ENCODE measurements at places on chromosomes 5 and 9.

GRCh38 chr5:65811885-65812284 is 89.9 kb downstream of the NLN start:
- DNase-seq, result no peak

DNA sequence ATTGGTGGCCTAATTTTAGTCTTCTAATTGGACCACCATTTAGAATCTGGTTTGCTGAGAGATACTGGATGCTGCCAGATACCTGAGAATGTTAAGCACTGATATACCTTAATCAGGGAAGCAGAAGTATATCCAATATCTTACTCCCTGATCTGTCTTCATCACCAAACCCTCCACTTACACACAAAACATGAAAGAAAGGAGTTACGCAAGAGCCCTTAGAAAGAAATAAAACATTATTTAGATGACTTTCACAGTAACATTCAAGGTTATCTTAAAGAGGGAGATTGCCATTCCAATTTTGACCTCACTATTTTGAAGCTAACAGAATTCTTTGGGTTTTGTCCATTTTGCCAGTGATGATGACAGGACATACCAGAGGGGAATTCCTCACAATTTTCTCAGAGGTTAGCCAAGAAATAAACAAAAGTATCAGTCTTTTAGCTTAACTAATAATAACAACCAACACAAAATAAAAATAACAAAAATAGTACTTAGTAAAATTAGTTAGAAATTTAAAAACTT is 496.1 kb downstream of the NFIB start:
- no peak for DNase-seq

DNA sequence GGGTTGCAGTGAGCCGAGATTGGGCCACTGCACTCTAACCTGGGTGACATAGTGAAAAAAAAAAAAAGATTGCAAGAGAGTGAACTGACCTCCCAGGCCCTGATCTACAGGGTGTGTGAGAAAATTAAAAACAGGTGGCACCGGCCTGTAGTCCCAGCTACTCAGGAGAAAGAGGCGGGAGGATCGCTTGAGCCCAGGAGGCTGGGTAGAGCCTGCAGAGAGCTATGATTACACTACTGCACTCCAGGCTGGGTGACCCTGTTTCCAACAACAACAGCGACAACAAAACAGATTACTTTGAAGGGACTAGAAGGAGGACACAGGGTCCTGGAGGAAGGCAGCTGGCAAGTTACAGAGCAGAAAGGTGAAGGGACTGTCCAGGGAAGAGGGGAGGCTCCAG is 42.2 kb upstream of the FABP6 start:
- no peak for DNase-seq

DNA sequence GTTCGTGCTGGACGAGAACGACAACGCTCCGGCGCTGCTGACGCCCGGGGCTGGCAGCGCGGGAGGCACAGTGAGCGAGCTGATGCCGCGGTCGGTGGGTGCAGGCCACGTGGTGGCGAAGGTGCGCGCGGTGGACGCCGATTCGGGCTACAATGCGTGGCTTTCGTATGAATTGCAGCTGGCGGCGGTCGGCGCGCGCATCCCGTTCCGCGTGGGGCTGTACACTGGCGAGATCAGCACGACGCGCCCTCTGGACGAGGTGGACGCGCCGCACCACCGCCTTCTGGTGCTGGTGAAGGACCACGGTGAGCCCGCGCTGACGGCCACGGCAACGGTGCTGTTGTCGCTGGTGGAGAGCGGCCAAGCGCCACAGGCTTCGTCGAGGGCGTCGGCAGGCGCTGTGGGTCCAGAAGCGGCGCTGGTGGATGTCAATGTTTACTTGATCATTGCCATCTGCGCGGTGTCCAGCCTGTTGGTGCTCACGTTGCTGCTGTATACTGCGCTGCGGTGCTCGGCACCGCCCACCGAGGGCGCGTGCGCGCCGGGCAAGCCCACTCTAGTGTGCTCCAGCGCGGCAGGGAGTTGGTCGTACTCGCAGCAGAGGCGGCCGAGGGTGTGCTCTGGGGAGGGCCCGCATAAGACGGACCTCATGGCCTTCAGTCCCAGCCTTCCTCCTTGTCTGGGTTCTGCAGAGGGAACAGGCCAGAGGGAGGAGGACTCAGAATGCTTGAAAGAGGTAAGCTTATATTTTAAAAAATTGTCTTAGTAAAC is 2.2 kb downstream of the PCDHA13 start:
- DNase-seq, result no peak

- no peak for DNase-seq
Observed at GRCh38 chr5:90000351-90000750, 409.2 kb downstream of the CETN3 start.

GRCh38 chr9:80881940-80882339 is 807.4 kb downstream of the TLE1 start:
- no peak for DNase-seq

DNA sequence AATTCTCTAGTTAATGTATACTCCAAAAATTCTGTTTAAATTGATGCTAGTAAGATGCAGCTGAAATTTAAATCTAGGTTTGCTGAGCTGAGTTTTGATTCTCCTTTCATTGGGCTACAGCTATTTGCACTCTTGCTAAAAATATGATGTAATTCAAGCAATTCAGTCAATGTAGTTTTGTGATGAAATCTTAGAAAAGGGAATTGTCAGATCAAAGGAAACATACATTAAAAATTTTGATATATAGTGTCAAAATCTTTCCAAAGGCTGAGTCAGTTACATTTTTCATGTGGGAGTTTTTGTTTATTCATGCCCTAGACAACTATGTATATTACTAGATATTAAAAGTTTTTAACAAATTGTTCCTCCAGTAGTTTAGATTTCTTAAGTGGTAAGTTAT is 334.9 kb upstream of the DAB2 start:
- no peak for DNase-seq

- no peak for DNase-seq
Observed at GRCh38 chr5:135662683-135663082, 83.9 kb upstream of the CXCL14 start.

- DNase-seq, result no peak
Observed at GRCh38 chr5:57736716-57737115, 254.1 kb upstream of the ACTBL2 start.

DNA sequence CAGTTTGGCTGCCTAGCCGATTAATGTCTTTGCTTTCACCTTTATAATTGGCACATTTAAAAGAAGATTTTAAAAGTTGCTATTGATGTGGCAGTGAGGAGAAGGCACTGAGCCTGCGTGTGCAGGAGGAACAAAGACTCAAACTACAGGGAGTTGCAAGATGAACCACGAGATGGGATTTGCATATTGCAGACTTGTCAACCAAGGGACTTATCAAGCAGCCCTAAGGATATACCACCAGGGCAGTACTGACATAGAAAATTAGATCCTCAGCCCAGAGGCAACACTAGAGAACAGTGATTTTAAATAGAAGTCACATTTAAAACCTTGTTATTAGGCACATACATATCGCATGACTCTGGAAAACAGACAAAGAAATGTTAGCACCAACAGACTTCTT is 342.6 kb downstream of the GLIS3 start:
- DNase-seq, result no peak

DNA sequence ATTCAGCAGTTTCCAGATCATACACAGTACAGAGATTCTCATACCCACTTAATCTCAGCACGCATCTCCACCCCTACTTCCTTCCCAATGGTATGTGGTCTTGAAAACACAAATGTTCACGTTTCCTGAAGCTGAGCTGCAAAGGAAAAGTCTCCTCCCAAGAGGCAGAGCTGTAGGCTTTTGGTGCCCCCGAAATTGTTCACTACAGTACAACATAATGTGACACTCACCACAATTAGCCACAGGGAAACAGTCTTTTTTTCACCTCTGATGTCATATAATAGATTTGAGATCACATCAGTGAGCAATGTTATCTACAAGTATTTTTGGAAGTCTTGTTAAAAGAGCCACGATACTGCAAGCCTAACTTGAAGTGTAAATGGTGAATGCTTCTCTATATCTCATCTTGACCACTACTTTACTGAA is 40.2 kb downstream of the NFIB start:
- DNase-seq, result no peak

GRCh38 chr5:96433066-96433447 is at the start of gene PCSK1:
Gene PCSK1, minus strand, starts transcription at chr5:96433248. Its CDS starts 206 bp downstream, at chr5:96433042.
- no peak for DNase-seq

DNA sequence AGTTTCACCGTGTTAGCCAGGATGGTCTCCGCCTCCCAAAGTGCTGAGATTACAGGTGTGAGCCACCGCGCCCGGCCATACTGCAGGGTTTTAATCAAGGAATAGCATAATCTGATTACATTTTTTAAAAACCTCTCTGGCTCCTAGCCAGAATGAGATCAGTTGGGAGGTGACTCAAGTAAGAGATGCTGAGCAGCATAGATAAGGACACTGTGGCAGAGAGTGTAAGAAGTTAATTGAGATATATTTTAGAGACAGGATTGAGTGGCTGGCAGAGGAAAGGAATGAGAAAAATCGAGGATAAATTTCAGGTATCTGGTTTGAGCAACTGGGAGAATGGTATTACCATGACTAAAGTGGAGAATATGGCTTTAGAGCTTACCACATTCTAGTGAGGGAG is 7.3 kb upstream of the RIGI start:
- no peak for DNase-seq

- DNase-seq, result no peak
Observed at GRCh38 chr5:88081877-88082276, 186.8 kb downstream of the TMEM161B start.

- DNase-seq, result no peak
Observed at GRCh38 chr9:85040821-85041465, 371.4 kb downstream of the NTRK2 start.

GRCh38 chr9:35103660-35104191 is 795 bp upstream of the STOML2 start:
- DNase-seq, result no peak

DNA sequence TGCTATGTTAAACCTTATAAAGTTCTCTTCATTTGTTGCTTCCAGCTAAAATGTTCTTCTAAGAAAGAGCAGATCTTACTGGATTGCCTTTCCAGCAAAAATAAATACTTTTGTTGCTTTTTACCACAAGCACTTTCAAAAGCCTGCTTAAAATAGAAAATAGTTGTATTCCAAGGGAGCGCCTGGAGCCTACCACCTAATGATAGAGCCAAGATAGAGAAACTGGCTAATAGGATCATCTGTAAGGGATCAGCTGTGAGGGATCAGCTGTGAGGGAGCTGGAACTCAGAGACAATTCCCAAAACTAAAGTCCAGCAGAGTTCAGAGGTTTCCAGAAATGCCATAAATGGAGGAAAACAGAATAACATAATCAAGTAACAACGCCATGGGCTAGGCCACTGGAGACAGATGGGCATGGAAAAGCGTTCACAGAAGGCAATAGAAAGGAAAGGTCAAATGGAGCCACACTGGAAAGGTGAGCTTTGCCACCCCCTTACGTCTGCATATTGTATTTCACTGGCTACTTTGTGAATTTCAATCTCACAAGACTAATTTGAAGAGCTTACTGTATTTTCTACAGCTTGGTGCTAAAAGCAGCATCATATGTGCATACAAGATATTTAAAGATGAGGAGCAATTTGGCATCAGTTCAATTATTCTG is 140.6 kb upstream of the TLE4 start:
- DNase-seq, result no peak

- no peak for DNase-seq
Observed at GRCh38 chr9:112541685-112542084, 55.1 kb downstream of the KIAA1958 start.

DNA sequence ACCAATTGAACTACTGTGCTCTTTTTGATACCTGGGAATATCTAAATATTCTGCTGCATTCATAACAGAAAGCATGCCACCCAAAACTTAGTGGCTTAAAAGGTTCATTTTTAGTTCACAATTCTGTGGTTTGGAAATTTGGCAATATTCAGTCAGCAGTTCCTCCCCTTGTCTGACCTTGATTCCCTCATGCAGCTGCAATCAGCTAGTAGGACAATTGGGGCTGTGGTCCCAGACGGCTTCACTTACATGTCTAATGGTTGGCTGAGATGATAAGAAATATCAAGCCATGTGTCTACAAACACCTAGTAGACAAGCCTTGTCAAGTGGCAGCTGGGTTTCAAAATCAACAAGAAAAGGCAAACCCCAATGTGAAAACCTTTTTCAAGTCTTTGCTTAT is 51.3 kb downstream of the ANXA1 start:
- DNase-seq, result no peak

GRCh38 chr9:109401990-109402318 is 81.1 kb upstream of the EPB41L4B start:
- no peak for DNase-seq

DNA sequence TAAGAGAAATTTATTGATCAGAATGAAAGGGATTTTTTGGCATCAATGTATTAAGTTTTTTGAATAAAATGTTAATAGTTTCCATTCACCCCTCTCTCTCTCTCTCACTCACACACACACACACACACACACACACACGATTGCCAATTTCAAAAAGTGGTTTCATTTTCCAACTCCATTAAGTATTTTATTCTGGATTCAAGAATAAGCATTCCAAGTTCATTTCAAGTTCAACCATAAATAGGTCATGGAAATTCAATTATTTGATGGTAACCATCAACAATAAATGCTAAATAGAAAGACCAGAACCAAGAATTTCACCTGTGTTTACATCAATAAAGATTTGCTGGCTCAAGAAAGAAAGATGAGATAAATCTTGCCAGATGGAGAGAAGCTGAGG is 171.6 kb downstream of the ADAMTS12 start:
- no peak for DNase-seq

DNA sequence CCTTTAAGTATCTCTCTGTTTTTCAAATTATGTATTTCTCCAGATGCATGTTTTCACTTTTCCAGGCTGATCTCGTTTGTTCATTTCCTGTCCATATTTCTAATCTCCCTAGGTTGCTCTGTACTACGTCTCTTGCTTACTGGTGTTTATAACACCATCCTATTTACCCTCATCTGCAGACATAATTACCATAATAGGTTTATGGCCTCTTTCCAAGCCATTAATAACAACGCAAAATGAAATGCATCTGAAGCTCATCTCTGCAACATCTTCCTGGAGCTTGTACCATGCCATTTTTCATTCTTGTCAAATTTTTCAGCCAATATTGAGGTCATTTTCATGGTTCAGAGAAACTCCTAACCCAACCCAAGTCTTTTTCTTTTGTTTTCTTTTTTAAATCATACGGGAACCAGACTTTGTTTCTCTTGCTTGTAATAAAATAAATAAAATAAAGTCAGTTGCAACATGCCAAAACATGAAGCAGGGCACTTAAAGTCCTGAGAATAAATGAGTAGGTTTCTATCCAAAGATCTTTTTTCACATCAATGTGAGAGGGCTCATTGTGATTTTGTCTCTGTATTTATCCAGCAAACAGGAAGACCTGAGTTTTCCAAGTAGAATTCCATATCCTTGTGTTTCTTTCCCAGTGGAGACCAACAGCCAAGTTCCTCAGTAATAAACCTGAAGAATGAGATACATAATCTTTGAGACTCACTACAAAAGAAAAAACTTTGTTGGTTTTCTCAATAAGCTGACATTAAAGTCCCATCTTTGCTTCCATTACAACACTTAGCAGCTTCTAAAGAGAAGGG is 37.0 kb downstream of the DPYSL3 start:
- no peak for DNase-seq

DNA sequence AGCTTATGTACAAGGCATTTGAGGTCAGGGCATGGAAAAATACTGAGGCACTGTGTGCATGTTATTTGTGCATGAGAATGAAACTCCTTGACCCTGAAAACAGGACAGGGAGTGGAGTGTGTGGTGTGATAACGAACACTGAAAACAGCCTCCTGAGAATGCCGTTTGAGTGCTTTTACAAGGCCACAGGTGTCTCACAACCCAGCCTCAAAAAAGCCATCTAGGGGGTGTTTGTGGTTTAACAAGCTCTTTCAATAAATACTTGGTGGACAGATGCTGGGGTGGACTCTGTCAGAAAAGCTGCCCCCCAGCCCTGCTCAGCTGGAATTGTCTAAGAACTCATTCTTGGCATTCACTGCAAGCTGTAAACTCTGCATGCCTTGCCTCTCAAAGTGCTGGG is 94.0 kb upstream of the SLC25A48 start:
- no peak for DNase-seq

GRCh38 chr5:81787474-81788242 is 36.8 kb upstream of the SSBP2 start:
- DNase-seq, result no peak

Data from stimulated activated naive CD8-positive, alpha-beta T cell treated with anti-CD3 and anti-CD28 coated beads, Interleukin-15, Interleukin-2, amounts not matched to agents 100 U/mL and 50 U/mL, for 24 hours (primary cell).